Activated T-helper 1 cell treated with Interleukin-2 at 50 U/mL for 16 hours (primary cell): ENCODE measurements at places on chromosomes 6 and 20.

- no peak for DNase-seq
These were observed 78.3 kb downstream of the PERP start for GRCh38 chr6:138028893-138029292.

DNA sequence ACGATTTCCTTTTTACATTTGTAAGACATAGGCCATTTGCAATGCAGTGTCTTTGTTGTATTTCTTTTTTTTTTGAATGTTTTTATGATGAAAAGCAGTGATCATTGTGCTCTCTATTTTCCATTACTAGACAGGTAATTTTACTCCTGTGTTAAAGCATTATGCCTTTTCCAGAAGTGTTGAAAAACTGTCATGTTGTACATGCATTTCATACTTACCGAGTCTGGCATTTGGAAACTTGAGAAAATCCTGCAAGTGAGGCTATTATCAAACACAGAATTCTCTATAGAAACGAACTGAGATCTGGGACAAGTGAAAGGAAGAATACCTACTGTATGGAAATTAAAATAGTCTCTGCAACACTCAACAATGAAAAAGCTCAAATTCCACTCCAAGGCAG is 78.6 kb upstream of the CNR1 start:
- no peak for DNase-seq

DNA sequence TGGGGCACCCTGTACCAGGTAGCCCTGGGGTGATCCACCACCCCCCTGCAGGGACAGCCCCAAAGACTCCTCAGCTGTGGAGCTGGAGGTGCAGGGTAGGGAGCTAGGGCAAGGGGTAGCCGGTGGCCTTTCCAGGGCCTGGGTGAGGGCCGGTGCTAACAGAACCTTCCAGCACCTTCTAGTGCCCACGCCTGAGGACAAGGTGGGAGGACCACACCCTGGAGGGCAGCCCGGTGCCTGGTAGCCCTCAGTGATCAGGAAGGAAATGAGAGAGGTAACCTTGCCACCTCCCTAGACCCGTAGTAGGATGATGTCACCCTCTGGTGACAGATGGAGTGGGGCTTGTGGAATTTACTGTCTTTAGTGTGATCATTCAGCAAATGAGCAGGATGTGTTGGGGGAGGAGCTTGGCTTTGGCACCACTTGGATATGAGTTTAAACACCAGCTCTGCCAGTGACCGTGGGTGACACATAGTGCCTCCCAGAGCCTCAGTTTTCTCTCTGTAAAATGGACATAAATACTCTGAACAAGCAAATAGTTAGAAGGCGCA is 187.7 kb downstream of the NFATC2 start:
- DNase-seq, result no peak

DNA sequence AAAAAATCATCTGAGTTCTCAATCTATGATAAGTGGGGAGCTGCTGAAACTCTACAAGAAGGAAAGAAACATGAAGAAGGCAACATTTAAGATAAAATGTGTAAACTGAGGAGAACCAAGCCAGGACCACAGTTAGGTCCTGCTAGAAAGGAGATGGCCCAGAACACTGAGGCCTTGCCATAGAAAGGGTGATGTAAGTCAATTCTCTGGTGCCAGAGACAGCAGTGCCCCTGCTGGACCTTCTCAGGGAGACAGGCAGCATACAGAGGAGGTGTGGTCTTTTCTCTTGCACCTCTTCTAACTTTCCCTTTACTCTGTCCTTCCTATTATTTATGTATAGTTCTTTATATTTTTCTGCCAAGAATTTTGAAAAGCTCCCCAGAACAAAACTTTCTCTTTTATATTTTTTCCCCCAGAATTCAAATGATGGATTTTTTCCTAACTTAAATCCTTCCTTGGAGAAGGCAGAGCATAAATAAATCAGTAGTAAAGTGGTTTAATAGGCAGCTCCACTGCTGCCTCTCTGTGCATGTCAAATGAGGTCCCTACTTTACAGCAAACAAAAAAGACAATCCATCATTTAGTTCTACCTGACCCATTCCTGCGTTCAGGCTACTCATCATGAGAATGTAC is 9.0 kb downstream of the UQCC2 start:
- no peak for DNase-seq

- no peak for DNase-seq
These were observed 170.3 kb upstream of the PDE7B start for GRCh38 chr6:135680964-135681913.

DNA sequence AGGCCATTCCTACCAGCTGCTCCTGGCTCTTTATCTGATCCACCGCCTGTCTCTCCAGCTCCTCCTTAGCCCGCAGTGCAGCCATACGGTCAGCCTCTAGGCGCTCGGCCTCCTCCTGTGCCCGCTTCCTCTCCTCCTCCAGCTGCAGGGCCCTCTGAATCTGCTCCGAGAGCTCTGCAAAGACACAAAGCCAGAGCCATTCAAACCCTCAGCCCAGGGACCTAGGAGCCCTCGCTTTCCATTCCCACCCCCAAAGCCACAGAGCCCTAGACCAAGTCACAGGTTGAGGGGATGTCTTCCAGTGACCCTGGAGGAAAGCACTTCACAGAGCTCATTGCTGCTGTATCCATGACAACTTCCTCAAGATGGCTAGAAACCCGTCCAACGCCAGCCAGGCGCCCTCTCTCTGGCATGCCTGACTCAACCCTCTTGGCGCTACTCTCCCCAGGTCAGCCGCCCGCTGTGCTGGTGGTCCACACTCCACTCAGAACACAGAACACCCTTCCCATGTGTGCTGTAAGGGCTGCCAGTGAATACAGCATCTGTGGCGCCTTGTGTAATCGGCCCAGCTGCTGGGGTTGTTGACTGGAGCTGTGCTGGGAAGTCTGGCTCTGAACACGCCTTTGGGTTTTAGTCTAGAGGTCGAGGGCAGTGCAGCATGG is 49.3 kb downstream of the EZR start:
- DNase-seq, result no peak

GRCh38 chr20:15842872-15843271 is 730.4 kb downstream of the KIF16B start:
- DNase-seq, result no peak

- DNase-seq, result no peak
These were observed 301.2 kb downstream of the PLCB1 start for GRCh38 chr20:8433291-8433690.

DNA sequence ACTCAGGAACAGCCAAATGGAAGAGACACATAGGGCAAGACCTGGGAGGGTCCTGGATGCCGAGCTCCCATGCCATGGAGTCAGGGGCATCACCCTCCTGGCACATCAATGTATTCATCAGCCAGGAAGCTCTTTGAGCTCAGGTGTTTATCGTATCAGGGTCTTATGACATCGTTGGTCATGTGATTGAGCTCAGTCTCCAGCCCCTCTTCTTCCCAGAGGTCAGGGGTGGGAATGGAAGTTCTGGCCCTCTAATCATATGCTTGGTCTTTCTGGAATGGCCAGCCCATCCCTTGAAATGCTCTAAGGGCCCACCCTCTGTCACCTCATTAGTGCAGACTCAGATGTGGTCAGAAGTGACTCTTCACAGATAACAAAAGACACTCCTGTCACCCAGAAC is 52.4 kb upstream of the TULP4 start:
- DNase-seq, result no peak

DNA sequence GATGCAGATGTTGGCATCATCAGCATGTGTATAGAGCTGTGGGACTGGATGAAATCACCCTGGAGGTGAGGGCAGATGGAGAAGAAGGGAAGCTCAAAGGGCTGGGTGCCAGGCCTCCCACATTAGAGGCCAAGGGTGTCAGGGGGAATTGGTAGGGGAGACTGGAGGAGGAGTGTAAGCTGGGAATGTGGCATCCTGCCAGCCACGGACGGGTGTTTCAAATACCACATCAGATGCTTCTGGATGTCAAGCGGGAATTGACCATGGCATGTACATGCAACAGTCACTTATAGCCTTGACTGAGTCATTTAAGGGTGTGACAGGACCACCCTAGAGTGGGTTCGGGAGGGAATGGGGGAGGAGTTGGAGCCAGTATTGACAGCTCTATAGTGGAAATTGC is 9.6 kb downstream of the ERGIC3 start:
- DNase-seq, result no peak

- no peak for DNase-seq
These were observed 25.5 kb upstream of the FKBP1A start for GRCh38 chr20:1418350-1418749.

- no peak for DNase-seq
These were observed 27.5 kb downstream of the RSPH3 start for GRCh38 chr6:158972241-158973233.
